ENCODE measurements at places on chromosomes 6 and 20. TPM values are rescaled to one million over a fixed set of nuclear protein-coding genes. Genes with fewer than 3 reads are reported as not detected.

The CNR1 gene
- not detected for total RNA-seq

The TPMT gene
- 19.8 TPM for total RNA-seq

The LAMP5 gene
- total RNA-seq, result not detected

The ATG5 gene
- total RNA-seq, result 38.8 TPM

The TSPYL1 gene
- total RNA-seq, result 38.8 TPM
